COR-L47 (cell line): ENCODE measurements at places on chromosomes 6 and 20.

- DNase-seq, result peak; percentile 89
Measured at GRCh38 chr6:27867051-27867944, 44.9 kb downstream of the OR2B2 start.

DNA sequence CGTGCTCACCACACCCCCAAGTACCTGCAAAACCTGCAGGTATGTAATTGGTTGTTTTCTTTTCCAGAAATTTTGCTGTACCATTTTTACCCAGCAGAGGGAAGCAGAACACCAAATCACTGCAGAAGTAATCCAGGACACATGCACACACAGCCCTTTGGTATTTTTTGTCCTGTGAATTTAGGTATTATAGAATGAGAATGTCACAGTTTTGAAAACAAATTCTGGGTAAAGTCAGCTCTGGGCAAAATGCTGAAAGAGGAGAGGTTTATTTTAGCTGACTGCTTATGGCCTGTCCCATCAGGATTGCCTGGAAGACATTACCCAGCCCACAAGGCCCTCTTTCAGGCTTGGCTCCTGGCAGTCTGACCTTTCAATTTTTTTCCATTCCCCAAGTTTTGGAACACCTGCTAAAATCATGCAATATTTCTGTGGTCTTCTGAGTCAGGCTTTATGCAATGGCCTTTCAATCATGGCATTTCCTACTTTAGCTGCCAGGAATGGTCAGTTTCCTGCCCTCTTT, 3.5 kb upstream of the EFHC1 start:
- DNase-seq, result peak; percentile 33

DNA sequence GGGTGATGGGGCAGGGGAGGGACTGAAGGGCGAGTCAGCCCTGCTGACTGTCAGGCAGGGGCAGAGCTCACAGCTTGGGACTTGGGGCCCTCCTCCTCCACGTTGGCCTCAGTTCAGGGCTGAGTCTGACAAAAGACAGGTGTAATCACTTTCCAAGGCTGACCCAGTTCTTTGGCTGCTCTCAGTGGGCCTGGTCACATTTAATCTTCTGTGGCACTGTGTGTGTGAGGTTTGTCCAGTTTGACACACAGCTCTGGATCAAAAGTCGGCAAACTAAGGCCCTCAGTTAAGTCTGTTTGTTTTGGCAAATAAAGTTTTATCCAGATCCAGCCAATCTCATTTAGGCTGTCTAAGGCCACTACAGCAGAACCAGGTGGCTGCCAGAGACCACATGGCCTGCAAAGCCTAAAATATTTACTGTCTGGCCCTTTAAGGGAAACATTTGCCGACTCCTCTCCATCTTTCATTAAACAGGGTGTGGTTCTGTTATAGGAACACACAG, 5.1 kb upstream of the MAP1LC3A start:
- no peak for DNase-seq

GRCh38 chr20:11271319-11271718, 597.5 kb upstream of the JAG1 start:
- DNase-seq, result no peak

GRCh38 chr6:45531999-45532595, 154.4 kb upstream of the SUPT3H start:
- DNase-seq, result no peak

- DNase-seq, result no peak
Measured at GRCh38 chr6:91877994-91878393, 1291.1 kb upstream of the MAP3K7 start.

- DNase-seq, result no peak
Measured at GRCh38 chr6:24107294-24107693, 18.7 kb upstream of the NRSN1 start.

DNA sequence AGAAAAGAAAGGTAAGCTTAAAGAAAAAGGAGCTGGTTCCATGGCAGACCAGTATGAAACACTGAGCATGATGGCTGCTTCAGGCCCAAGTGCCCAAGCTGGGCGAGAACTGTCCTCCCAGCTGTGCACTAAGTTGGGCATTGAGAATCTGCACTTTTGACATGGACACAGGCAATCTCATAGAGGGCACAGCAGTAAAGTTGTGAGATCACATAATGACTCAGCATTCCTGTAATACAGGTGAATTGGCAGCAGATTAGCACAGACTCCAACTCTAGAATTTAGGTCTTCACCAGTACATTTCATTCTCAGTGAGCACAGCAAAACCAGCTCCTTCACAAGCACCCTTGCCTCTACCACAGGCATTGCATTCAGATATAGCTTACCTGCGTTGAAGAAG, 343.4 kb downstream of the PKHD1 start:
- no peak for DNase-seq

- no peak for DNase-seq
Measured at GRCh38 chr6:89002523-89002922, 39.1 kb upstream of the RNGTT start.

DNA sequence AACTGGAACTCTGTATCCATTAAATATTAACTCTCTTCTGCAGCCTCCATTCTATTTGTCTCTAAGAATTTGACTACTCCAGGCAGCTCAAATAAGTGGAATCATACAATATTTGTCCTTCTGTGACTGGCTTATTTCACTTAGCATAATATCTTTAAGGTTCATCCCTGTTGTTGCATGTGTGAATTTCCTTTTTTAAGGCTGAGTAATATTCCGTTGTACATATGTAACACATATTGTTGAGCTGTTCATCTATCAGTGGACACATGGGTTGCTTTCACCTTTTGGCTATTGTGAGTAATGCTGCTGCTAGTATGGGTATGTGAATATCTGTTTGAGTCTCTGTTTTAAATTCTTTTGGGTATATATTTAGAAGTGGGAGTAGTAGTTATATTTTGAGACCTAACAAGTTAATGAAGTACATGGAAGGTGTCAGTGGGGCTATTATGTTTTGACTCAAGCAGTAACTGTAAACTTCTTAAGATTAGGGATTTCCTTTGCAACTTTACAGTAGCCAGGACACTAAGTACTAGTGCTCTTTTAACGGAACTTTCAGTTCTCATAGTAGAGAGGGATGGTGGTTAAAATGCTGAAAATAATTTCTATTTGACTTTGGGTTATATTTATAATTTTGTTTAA, 29.7 kb upstream of the TMEM217 start:
- DNase-seq, result no peak

GRCh38 chr6:87436435-87436834, 28.7 kb downstream of the CFAP206 start:
- DNase-seq, result no peak

- DNase-seq, result no peak
Measured at GRCh38 chr6:114419175-114419574, 76.4 kb upstream of the HS3ST5 start.
